Activated T-cell treated with anti-CD3 and anti-CD28 coated beads, Interleukin-2, amount 50 U/mL, for 1 hour (primary cell): ENCODE measurements at places on chromosomes 11 and 22.

GRCh38 chr11:69698362-69698761 lies 5.5 kb downstream of the FGF19 start:
- DNase-seq, result no peak

DNA sequence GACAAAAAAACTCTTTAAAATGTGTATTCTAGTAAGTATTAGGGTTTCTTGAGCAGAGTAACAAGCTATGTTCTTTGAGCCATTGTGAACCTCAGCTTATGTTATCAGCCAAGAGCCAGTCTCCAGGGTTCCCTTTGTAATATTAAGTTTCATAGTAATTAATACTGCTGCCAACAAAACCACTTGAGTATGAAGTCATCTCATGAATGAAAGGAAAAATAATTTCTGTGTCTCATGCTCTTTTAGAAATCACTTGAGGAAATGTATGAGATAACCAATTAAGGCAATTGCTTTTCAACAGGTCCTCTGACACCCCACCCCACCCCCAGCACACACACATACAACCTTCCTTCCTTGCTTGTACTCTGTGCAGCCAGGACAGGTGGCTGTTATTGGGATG lies 59.9 kb downstream of the BBOX1 start:
- DNase-seq, result no peak

GRCh38 chr22:32325811-32326237 lies 31.8 kb upstream of the RFPL3 start:
- DNase-seq, result no peak

- no peak for DNase-seq
Observed at GRCh38 chr11:112128483-112129121, 35.3 kb downstream of the IL18 start.

DNA sequence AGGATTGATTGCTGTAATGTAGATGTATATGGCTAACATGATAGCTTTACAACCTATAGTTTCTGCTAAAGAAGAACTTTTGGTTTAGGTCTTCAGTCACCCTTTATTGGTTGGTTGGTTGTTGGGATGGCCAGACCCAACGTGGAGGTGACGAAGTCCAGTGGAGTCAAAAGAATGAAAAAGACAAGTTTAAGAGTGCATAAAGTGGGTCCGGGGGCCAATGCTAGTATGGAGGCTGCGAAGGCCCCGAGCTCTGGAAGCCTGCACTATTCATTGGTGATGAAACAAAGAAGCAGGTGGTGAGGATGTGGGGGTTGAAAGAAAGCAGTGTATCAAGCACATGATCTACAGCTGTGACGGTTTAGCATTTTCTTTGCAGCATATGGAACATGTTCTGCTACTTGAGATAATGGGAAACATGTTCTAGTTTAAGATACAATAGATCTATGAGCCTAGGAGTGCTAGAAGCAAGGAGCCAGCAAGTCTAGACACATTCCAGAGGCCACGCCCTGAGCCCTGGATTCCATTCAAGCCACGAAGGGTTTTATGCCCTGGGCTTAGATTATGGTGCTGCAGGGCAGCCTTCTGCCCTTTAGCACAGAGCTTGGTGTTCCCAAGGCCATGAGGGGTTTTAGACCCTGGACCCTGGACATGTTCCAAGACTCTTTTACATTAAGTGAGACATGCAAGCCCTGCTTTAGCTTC lies 6.3 kb downstream of the TCP11L1 start:
- DNase-seq, result no peak

- no peak for DNase-seq
Observed at GRCh38 chr11:19842505-19842904, 129.9 kb downstream of the NAV2 start.

GRCh38 chr11:61744181-61744580 lies 8.3 kb upstream of the MYRF start:
- DNase-seq, result no peak

GRCh38 chr11:68439355-68440065 lies 21.0 kb upstream of the PPP6R3 start:
- DNase-seq, result no peak

DNA sequence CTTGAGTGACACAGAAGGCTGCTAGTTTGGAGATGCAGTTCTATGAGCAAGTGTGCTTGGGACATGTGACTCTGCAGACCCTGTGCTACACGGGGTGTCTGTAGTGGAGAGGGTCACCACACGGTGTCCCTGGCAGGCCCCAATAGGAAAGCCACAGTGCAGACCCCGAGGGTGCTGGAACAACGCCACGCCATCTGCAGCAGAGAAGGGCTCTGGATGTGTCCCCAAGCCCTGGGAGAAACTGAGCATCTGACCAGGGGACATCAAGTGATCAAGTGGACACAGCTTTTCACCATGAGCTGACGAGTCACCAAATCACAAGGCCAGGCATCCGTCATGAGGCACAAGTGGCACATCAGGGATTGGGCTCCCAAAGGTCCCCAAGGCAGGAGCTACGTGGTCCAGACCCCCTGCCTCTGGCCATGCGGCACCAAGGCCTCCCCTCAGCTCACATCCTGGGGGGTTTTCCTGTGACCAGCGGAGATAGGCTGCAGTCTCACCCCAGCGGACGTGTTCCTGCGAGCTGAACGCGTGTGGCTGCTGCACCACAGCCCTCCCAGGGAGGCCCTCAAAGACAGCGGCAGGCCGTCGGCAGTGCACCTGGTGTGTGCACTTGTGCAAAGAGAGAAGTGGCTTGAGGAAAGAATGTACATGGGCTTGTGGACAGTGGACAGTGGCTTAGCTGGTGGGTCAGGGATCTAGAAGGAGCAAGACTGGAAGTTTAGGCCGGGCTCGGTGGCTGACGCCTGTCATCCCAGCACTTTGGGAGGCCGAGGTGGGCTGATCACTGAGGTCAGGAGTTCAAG lies 96.7 kb downstream of the RPS6KA4 start:
- no peak for DNase-seq

DNA sequence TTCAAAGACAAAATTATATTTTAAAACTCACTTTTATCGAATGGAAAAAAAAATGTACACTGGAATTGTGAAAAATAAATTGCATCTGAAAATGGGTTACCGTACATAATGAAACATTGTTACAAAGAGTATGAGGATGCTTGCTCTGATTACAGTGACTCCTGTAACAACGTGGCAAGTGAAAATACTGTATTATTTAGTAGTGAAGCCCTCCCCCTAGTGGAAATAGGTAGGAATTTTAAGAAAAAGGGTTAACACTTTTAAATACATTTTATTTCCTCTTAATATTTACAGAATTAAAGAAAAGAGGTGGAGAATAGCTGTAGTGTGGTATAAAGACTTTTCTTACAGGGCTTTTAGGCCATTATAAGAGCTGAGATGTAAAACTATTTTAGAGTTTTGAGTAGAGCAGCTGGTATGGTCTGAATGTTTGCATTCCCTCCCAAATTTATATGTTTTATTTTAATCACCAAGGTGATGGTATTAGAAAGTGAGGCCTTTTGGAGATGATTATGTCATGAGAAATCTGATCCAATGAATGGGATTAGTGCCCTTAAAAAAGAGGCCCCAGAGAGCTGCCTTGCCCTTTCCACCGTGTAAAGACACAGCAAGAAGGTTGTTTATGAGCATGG lies 25.2 kb downstream of the FAM76B start:
- no peak for DNase-seq

- no peak for DNase-seq
Observed at GRCh38 chr22:43431808-43432554, 20.2 kb downstream of the MPPED1 start.

DNA sequence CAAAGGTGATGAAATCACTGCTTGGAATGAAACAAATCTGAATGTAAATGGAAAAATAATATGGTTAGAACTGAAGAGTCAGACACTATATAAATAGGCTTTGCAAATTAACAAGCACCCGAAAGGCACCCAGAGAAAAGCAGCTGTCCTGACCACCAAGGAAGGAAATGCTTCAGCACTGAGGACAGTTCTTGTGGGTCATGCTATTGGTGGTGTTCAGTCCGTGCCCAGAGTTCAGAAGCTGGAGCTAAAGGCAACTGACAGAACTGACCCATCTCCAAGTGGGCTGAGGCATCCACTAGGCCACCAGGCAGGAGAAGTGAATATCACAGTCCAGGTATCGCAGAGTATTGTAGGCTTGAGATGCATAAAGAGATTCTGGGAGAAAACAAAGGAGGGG lies 208.9 kb downstream of the OPCML start:
- DNase-seq, result no peak

GRCh38 chr22:17213976-17214375 lies 5.3 kb downstream of the ADA2 start:
- DNase-seq, result peak; percentile 49

DNA sequence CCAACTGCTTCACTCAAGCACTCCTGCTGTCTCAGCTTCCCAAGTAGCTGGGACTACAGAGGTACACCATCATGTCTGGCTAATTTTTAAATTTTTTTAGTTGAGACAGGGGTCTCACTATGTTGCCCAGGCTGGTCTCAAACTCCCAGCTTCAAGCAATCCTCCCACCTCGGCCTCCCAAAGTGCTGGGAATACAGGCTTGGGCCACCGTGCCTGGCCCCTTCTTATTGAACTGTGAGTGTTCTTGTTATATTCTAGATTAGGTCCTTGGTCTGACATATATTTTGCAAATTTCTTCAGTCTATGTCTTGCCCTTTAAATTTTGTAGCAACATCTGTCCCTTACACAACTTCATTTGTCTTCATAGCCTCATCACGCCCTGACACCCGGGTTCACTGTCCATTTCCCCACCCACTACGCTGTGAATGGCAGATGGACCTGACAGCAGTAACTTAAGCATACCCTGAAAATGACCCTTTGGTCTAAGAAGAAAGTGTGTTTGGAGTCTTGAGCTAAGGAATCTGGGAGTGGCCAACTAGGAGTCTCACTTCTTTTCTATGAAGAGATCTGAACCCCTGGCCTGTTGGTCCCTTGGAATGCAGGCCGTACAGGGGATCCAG lies 4.2 kb upstream of the FAM118A start:
- no peak for DNase-seq

DNA sequence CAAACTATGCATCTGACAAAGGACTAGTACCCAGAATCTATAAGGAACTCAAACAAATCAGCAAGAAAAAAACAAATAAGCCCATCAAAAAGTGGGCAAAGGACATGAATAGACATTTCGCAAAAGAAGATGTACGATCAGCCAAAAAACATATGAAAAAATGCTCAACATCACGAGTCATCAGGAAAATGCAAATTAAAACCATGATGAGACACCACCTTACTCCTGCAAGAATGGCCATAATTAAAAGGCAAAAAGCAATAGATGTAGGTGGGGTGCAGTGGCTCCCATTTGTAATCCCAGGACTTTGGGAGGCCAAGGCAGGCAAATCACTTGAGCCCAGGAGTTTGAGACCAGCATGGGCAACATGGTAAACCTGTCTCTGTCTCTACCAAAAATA lies 10.4 kb upstream of the OR10V1 start:
- no peak for DNase-seq

- DNase-seq, result no peak
Observed at GRCh38 chr11:1771700-1772099, 8.0 kb upstream of the CTSD start.

DNA sequence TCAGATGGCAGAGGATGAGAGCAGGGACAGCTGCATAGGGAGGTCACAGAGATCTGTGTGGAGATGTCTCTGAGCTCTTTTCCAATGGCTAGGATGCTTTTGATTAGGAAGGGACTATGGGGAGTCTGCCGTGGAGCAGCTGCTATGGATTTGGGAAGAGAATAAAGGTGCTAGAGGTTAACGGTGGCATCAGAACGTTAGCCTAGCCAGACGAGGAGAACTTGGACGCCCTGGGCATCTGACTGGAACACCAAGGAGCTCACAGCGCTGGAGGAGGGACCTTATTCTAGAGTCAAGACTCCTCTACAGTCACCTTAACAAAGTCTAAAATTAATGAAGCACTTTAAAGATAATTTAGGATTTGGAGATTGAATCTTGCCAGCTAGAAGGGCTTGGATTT lies 157.2 kb upstream of the B3GAT1 start:
- no peak for DNase-seq

- DNase-seq, result no peak
Observed at GRCh38 chr11:127627629-127628457, 627.3 kb upstream of the KIRREL3 start.

DNA sequence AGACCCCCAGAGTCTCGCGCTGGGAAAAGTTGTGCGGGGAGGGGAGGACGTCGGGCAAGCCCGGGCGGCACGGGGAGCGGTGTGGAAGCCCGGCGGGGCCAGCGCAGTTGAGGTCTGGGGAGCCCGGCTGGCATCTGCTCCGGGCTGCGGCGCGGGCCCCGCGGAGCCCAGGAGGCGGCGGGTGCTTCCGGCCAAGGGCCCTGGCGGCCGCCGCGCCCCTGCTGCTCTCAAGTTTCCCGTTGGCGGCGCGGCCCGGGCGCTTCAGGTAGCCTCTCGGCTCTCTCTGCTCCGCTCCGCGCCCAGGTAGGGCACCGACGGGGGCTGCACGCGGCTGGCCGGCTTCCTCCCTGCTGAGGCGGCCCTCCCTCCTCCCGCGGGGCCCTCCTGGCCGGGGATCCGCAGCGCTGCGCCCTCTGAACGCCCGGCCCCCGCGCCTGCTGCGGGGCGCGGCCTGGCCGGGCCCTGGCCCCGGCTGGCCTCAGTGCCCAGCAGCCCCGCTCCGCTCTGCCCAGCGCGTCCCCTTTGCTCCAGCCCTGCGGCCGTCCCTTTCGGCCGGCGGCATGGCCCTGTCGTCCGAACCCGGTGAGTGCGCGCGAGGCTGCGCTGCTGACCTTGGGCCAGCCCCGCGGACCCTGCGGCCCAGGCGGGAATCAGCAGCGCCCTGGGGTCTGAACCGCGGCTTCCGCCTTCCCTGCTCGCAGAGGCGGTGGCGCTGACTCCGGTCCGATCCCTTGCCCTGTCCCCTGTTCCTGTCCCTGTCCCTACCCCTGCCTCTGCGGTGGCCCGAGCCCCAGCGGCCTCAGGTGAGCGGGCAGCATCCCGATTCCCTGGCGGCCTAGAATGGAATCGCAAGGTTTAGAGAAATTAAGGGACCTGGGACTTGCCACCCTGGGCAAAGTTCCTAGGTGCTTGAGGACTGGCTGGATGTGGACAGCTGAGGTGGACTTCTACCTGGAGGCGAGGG lies 4.3 kb upstream of the AMPD3 start:
- DNase-seq, result peak; percentile 64

- DNase-seq, result no peak
Observed at GRCh38 chr11:67490727-67491065, 7.9 kb downstream of the AIP start.

DNA sequence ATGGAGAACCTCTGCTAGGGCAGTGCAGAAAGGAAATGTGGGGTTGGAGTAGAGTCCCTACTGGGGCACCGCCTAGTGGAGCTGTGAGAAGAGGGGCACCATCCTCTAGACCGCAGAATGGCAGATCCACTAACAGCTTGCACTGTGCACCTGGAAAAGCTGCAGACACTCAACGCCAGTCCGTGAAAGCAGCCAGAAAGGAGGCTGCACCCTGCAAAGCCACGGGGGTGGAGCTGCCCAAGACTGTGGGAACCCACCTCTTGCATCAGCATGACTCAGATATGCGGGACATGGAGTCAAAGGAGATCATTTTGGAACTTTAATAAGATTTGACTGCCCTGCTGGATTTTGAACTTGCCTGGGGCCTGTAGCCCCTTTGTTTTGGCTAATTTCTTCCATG lies 8.7 kb downstream of the TSKU start:
- no peak for DNase-seq

GRCh38 chr11:36376888-36377758 lies 81.0 kb downstream of the PRR5L start:
- peak; percentile 58 for DNase-seq

GRCh38 chr22:26576026-26576680 lies 13.8 kb downstream of the TPST2 start:
- no peak for DNase-seq

- DNase-seq, result no peak
Observed at GRCh38 chr11:129960216-129961214, 42.1 kb downstream of the PRDM10 start.

- no peak for DNase-seq
Observed at GRCh38 chr22:25629613-25630012, 65.1 kb downstream of the GRK3 start.
